ENCODE measurements at places on chromosomes 7 and 10.

DNA sequence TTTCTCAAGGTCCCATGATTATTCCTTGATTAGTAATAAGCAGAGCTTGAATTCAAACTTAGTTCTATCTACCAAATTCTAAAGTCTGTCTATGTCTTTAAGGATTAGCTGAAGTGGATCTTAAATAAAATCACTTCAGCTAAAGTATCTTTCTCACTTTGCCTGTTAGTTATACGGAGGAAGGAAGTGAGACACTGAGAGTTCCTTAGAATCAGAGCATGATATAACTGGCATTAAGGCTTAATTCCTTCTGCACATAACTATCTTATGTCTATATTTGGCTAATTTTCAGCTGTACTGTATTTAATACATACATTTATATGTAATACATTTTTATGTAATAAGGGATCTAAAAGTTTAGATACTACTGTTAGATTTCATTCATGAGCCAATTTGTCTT is 491.1 kb upstream of the GHITM start:
- DNase-seq: no peak

GRCh38 chr7:106569500-106569929 is 91.4 kb downstream of the CCDC71L start:
- no peak for DNase-seq

GRCh38 chr10:114715171-114715670 is 57.1 kb upstream of the ABLIM1 start:
- no peak for DNase-seq

GRCh38 chr7:13639396-13639795 is 350.1 kb downstream of the ETV1 start:
- DNase-seq: no peak

- no peak for DNase-seq
Measured at GRCh38 chr7:80481196-80481884, 30.5 kb downstream of the GNAT3 start.

GRCh38 chr7:133051066-133051465 is 30.8 kb downstream of the CHCHD3 start:
- DNase-seq: no peak

GRCh38 chr10:90998733-90999511 is 78.0 kb upstream of the ANKRD1 start:
- DNase-seq: no peak

GRCh38 chr7:121530227-121531174 is 134.4 kb upstream of the FAM3C start:
- no peak for DNase-seq

GRCh38 chr7:150406312-150406566 is 27.1 kb downstream of the ZNF775 start:
- no peak for DNase-seq

- no peak for DNase-seq
Measured at GRCh38 chr7:44103923-44104859, at the start of gene AEBP1. TSS of gene AEBP1 (plus strand) at chr7:44104345. CDS start at chr7:44104666, 321 bp downstream.

Measured in CMK (cell line).